Chondrocyte (in vitro differentiated cells): ENCODE measurements at places on chromosomes 4 and X. TPM values are rescaled to one million over a fixed set of nuclear protein-coding genes. Genes with fewer than 3 reads are reported as not detected.
A peak's percentile ranks its signal among the peaks of the same experiment; 100 is the strongest.

DNA sequence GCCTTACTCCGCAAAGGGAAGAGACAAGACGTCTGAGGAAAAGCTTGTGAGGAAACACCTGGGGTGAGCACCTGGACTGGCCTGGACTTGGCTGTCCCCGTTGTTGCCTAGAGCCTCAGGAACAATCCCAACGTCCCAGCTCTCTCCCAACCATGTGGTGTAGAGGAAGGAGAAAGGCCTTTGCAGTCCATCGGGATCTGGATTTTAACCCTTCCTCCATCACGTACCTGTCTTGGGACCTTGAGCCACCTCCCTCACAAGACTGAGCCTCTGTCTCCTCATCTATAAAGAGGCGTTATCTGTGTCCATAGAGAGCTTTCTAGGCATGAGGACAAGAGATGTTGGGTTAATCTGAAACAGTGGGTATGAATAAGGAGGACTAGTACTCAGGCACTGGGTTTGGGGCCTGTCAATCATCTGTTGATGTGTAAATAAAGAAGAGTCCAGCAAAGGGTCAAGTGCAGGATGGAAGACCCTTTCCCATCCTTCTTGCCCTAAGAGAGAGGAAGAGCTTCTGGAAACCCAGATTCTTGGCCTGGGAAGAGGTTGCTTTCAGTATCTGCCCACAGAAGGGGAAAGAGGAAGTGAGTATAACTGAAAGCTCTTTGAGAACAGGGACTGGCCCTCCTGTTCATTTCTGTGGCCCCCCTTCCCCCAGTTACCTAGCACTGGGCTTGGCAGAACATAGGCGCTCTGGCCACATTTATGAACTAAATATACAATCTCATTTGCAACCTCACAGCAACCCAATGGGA, 137.1 kb downstream of the PJA1 start:
- peak overlapping the region; percentile 67 for H3K27ac ChIP-seq
- H3K36me3 ChIP-seq: no peaks in the 10 kb centered on the region
- no peaks in the 10 kb centered on the region for H3K27me3 ChIP-seq
- H3K4me1 ChIP-seq: peaks cover 25% of the 10 kb centered on the region

GRCh38 chr4:73908965-73909364, 39.8 kb downstream of the CXCL1 start:
- H3K36me3 ChIP-seq: no peaks in the 10 kb centered on the region
- H3K4me1 ChIP-seq: peaks cover under 1% of the 10 kb centered on the region
- no peak for DNase-seq
- H3K4me3 ChIP-seq: no peak overlapping the region

DNA sequence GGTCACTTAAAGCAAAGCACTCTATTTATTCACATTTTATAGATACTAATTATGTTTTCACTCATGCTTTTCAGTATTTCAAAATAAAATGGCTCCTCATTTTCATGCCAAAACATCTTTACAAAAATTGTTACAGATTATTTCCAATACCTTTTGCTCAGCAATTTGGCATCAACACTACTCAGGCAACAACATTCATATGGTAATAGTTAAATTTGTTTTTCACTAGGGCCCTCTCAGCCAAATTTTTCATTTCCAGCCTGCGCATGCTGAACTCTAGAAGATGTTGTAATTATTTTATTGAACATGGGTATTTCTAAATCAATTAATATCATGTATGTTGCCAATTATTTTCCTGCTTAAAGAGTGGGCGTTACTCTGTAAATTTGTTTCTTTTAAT, 225.6 kb downstream of the ANTXR2 start:
- H3K36me3 ChIP-seq: peaks cover 2% of the 10 kb centered on the region
- H3K27me3 ChIP-seq: no peaks in the 10 kb centered on the region
- no peak overlapping the region for H3K4me3 ChIP-seq
- no peak overlapping the region for H3K27ac ChIP-seq
- DNase-seq: no peak
- peaks cover 5% of the 10 kb centered on the region for H3K4me1 ChIP-seq

DNA sequence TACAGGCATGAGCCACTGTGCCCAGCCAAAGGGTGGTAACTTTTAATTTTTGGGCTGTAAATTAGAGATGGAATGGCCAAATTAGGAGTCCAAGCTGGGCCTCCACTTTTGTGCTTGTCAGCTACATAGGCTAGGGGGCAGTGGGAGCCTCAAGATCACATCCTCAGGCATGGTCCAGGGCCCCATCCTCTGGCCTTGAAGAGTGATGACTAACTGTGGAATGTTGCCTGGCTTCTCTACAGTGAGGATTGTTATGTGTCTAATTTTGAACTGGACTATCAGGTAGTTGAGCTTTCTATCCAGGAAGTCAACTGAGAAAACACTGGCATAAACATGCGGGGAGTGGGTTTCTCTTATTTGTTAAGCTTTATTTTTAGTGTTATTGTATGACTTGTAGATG, 33.0 kb downstream of the CCNG2 start:
- no peak overlapping the region for H3K27ac ChIP-seq
- no peak for DNase-seq
- H3K27me3 ChIP-seq: peaks cover 12% of the 10 kb centered on the region
- no peak overlapping the region for H3K4me3 ChIP-seq

GRCh38 chr4:118177126-118177525, 142.8 kb downstream of the NDST3 start:
- H3K27me3 ChIP-seq: no peaks in the 10 kb centered on the region
- H3K4me3 ChIP-seq: no peak overlapping the region
- DNase-seq: no peak
- H3K36me3 ChIP-seq: peaks cover 2% of the 10 kb centered on the region
- peaks cover 30% of the 10 kb centered on the region for H3K4me1 ChIP-seq

GRCh38 chr4:75494563-75494962, 19.6 kb downstream of the RCHY1 start:
- DNase-seq: no peak
- no peak overlapping the region for H3K27ac ChIP-seq

GRCh38 chr4:87651941-87652340, 1.9 kb downstream of the DMP1 start:
- no peak overlapping the region for H3K4me3 ChIP-seq
- no peak for DNase-seq
- no peaks in the 10 kb centered on the region for H3K36me3 ChIP-seq
- H3K27me3 ChIP-seq: no peaks in the 10 kb centered on the region

DNA sequence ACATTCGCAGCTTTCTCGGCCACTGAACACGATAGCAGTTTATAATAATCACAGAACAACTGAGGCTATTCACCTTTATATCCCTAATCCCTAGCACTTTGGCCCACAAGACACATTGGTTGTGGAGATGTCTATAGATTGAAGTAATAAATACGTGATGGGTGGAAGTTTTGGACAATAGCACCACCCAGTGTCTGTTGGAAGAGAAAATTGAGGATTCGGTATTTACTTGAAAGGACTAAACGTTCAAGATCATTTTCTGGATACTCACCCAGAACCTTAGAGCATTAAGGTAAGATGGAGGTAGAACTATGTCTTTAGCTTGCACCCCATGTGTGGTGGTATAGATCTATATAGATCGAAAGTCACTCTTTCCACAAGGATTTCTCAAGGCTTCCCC, 787 bp upstream of the TMSB15A start:
- H3K27ac ChIP-seq: no peak overlapping the region
- H3K27me3 ChIP-seq: no peaks in the 10 kb centered on the region
- no peak for DNase-seq
- H3K36me3 ChIP-seq: no peaks in the 10 kb centered on the region
- H3K4me3 ChIP-seq: no peak overlapping the region

DNA sequence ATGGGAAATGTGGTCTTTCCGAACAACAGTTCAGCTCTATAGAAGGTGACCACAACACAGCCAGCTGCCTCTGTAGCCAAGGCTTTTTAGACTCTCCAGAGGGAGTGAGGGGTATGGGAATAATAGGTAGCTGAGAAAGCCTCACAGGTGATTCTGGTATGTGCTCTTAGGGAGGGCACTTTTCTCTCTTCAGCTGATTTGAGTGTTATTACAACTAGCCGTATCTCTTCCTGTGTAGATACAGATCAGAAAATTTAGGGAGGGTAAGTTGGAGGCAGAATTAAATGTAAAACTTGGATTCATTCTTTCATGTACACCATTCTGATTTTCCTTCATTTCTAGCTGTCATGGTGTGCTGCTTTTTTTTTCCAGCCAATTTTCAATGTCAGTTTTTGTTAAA, 154.9 kb downstream of the BMPR1B start:
- peaks cover 4% of the 10 kb centered on the region for H3K4me1 ChIP-seq
- H3K4me3 ChIP-seq: no peak overlapping the region
- H3K27me3 ChIP-seq: no peaks in the 10 kb centered on the region
- no peak overlapping the region for H3K27ac ChIP-seq
- no peaks in the 10 kb centered on the region for H3K36me3 ChIP-seq
- DNase-seq: no peak

- peaks cover 3% of the 10 kb centered on the region for H3K27me3 ChIP-seq
- H3K4me3 ChIP-seq: no peak overlapping the region
- H3K4me1 ChIP-seq: no peaks in the 10 kb centered on the region
- no peak for DNase-seq
Observed at GRCh38 chr4:56844802-56845580, 23.5 kb upstream of the SPINK2 start.

GRCh38 chr4:55255179-55255578, 90.9 kb upstream of the SRD5A3 start:
- peaks cover 2% of the 10 kb centered on the region for H3K27me3 ChIP-seq
- H3K36me3 ChIP-seq: no peaks in the 10 kb centered on the region
- H3K27ac ChIP-seq: no peak overlapping the region
- no peak overlapping the region for H3K4me3 ChIP-seq
- DNase-seq: no peak

DNA sequence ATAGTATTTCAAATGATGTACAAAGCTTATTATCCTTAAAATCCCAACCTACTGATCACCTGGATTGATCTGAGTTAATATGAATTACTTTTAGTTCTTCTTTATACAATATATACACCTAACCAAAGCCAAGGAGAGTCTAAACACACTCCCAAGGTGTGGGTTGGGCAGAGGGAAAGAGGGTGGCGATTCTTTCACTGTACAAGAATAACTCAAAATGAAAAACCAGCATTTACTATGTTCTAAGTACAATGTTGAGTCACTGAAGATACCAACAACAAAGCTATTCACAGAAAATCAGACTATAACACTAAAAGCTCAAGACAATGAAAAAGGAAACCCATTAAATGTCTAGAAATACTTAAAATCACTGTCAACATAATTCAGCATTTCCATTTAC, 46.6 kb downstream of the ANKRD17 start:
- H3K27me3 ChIP-seq: no peaks in the 10 kb centered on the region
- H3K4me3 ChIP-seq: no peak overlapping the region
- H3K27ac ChIP-seq: no peak overlapping the region
- DNase-seq: no peak
- H3K4me1 ChIP-seq: peaks cover 31% of the 10 kb centered on the region

DNA sequence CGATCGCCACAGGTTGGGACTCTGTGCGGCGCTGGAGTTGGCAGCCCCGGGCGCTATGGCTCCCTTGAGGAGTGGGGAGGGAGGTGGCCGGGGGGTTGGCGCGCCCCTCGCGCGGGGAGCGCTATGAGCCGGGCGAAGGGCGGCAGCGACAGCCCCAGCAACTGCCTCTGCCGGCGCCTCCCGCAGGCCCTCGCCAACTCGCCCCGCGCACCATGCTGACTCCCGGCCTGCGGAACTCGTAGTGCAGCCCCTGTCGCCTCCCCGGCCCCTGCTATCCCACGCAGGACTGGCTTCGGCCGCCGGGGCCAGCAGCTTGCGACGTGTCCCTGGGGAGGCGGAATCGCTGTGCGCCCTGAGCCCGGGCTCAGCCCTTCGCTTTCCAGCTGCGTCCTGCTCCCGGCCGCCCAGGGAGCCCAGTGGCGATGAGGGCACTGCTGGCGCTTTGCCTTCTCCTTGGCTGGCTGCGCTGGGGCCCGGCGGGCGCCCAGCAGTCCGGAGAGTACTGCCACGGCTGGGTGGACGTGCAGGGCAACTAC, 415 bp downstream of the SHISA3 start:
- peaks cover 24% of the 10 kb centered on the region for H3K4me1 ChIP-seq
- peaks cover 59% of the 10 kb centered on the region for H3K27me3 ChIP-seq
- no peak for DNase-seq
- no peak overlapping the region for H3K27ac ChIP-seq
- H3K36me3 ChIP-seq: no peaks in the 10 kb centered on the region

- no peaks in the 10 kb centered on the region for H3K27me3 ChIP-seq
- H3K27ac ChIP-seq: no peak overlapping the region
- DNase-seq: no peak
- no peaks in the 10 kb centered on the region for H3K36me3 ChIP-seq
- H3K4me3 ChIP-seq: no peak overlapping the region
Observed at GRCh38 chr4:97215409-97215941, 927.8 kb downstream of the STPG2 start.

- no peaks in the 10 kb centered on the region for H3K27me3 ChIP-seq
- no peaks in the 10 kb centered on the region for H3K36me3 ChIP-seq
- no peak for DNase-seq
- no peaks in the 10 kb centered on the region for H3K4me1 ChIP-seq
- H3K27ac ChIP-seq: no peak overlapping the region
Observed at GRCh38 chrX:14309431-14309830, 219.9 kb upstream of the GLRA2 start.

GRCh38 chrX:123871309-123871708, 11.5 kb downstream of the XIAP start:
- no peak for DNase-seq
- H3K27ac ChIP-seq: peak overlapping the region; percentile 74
- H3K4me1 ChIP-seq: peaks cover 2% of the 10 kb centered on the region
- H3K27me3 ChIP-seq: no peaks in the 10 kb centered on the region
- no peak overlapping the region for H3K4me3 ChIP-seq

GRCh38 chr4:150694438-150694837, 112.5 kb downstream of the MAB21L2 start:
- no peak overlapping the region for H3K27ac ChIP-seq
- DNase-seq: no peak
- no peaks in the 10 kb centered on the region for H3K27me3 ChIP-seq
- H3K4me1 ChIP-seq: no peaks in the 10 kb centered on the region

DNA sequence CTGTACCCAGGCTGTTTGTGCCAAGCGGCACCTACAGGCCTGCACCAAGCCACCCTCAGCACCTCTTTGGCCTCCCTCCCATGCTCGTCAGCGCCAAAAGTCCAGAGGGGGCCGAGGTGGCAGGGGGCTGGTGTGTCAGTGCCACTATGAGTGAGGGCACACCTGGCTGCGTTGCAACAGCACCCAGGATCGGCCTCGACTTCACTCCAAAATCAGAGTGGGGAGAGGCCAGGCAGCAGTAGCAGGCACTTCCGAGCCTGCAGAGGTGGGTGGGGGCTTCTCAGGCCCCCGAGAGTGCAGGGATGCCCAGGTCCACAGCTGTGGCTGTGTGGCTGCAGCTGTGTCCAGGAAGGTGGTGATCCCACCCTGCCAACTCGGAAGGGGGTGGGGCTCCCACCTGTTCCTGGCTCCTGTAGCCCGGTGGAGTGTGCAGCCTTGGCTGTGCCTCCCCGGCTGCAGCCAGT, 58.5 kb downstream of the PPA2 start:
- H3K36me3 ChIP-seq: peaks cover 23% of the 10 kb centered on the region
- H3K27me3 ChIP-seq: no peaks in the 10 kb centered on the region
- no peak overlapping the region for H3K4me3 ChIP-seq
- peak; percentile 72 for DNase-seq
- H3K27ac ChIP-seq: no peak overlapping the region

GPRASP3 gene
- total RNA-seq: 2.5 to 3.8 TPM (median 3.2 TPM) in 3 replicates

RHOXF1 gene
- total RNA-seq: not detected in 3 replicates

UCP1 gene
- not detected in 3 replicates for total RNA-seq

GABRQ gene
- not detected in 3 replicates for total RNA-seq

S100G gene
- total RNA-seq: not detected in 3 replicates

HTN3 gene
- total RNA-seq: not detected in 3 replicates

CENPU gene
- 5.7 to 12.9 TPM (median 6.3 TPM) in 3 replicates for total RNA-seq

P2RY4 gene
- total RNA-seq: not detected in 3 replicates

WNK3 gene
- total RNA-seq: 5.7 to 6.0 TPM (median 5.7 TPM) in 3 replicates
